Thoracic aorta (tissue), 2 donors: ENCODE measurements at places on chromosomes 4 and X.

GRCh38 chrX:150159537-150159936 lies 203.6 kb upstream of the MAMLD1 start:
- DNase-seq, result no peak

DNA sequence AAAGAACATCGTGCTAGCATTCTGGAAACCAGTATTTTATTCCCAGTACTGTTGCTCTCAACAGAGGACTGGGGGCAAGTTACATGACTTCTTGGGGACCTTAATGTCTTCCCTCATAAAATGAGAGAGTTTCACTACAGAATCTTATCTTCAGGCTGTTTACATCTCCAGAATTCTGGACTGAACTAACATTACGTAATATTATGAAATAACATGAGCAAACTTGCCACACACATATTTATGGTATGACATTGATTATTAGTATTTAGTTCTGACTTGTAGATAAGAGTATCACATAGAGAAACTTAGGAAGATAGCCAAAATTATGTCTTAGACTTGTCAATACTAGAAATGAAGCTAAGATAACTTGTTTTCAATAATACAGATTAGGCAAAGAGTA lies 68.0 kb downstream of the NFKB1 start:
- no peak for DNase-seq

DNA sequence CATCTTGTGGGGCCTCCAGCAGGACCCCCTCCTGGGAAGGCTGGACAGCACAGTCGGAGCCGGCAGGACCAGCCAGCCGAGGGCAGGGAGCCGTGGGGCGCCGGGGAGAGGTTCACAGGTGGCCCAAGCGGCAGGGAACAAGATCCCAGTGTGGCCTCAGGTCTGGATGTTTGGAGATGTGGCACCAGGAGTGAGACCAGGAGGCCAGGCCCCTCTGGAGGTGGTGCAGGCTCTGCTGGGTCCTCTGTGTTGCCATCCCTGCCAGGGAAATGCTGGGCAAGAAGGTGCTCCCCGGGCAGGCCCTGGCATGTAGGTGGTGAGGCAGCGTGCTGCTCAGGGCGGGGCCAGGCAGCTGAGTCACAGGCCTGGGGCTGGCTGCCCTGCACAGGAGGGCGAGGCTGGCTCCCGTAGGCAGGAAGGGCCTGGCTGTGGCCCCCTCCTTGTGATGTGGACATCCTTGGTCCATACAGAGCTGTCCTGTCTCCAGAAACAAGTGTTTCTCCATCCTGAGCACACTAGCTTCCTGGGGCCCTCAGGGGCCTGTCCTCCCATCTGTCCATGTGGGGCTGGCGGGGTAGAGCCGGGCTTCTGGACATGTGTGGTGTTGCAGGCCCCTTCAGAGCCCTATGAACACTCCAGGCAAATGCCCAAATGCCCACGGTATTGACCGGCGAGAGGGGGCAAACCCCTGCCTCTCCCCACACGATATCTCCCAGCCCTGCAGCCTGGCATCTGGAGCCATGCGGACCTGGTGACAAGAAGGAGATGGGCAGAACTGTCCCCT lies 4.8 kb upstream of the HGFAC start:
- no peak for DNase-seq

- no peak for DNase-seq
Measured at GRCh38 chr4:167052631-167053091, 181.6 kb downstream of the SPOCK3 start.

- no peak for DNase-seq
Measured at GRCh38 chr4:15690020-15690809, 8.6 kb downstream of the FAM200B start.

- DNase-seq, result no peak
Measured at GRCh38 chr4:113682730-113683537, 78.6 kb downstream of the CAMK2D start.

DNA sequence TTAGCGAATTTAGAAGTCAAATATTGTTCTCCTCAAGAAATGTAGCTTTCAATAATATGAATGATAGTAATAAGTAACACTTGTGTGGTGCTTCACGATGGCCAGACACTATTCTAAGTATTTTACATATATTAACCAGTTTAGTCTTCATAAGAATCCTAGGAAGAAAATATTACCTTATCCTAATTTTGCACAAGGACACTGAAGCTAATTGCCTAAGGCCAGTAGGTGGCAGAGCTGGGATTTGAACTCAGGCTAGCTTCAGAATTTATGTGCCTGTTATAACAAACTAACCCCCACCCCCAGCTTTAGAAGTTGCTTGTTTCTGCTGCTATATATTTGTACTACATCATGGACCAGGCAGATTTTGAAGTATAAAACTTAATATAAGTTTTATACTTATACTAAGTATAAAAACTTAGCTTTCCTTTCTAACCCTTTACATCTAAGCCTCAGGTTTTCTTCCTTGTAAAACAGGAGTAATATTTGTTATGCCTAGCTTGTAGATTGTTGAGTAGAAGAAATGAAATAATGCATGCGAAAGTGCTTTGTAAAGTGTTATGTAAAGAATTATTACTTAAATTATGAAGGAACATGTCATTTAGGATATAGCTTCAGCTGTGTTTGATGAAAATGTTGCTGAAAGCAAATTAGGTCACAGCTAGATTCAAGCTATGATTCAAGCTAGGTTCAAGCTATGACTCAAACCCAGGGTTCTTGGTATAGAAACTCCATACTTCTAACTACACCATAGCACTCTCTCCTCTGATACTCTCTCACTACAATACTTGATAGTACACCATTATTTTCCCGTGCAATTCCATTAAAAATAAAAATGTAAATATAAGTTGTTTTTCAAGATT lies 4.2 kb upstream of the CDS1 start:
- no peak for DNase-seq

GRCh38 chr4:33160126-33160525 lies 2440.0 kb downstream of the PCDH7 start:
- DNase-seq, result no peak

- no peak for DNase-seq
Measured at GRCh38 chr4:110520886-110521285, 44.9 kb downstream of the ENPEP start.

DNA sequence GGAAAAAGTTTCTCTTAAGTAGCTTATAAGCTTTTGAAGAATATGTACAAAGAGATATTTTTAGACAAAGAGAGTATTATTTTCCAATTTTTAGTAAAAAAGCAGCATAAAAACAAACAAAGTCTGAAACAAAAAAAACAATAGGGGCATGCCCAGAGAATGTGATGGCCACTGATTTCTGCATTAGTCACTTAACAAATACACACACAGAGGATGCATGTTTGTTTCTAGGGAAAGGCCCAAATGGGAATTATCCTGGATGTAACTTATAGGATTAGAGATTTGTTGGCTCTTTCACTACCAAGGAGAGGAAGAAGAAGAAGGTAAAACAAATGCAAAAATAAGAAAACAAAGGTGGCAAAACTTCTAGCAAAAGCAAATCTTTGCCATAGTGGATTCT lies 95.9 kb upstream of the SCOC start:
- no peak for DNase-seq

GRCh38 chr4:34676400-34676799 lies 1567.9 kb downstream of the ARAP2 start:
- no peak for DNase-seq

DNA sequence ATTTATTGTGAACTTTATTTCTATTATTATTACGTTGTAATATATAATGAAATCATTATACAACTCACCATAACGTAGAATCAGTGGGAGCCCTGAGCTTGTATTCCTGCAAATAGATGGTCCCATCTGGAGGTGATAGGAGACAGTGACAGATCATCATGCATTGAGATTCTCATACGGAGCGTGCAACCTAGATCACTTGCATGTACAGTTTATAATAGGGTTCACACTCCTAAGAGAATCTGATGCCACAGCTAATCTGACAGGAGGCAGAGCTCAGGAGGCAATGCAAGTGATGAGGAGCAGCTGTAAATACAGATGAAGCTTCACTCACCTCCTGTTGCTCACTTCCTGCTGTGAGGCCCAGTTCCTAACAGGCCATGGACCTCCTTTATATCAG lies 2170.2 kb downstream of the PCDH7 start:
- no peak for DNase-seq

GRCh38 chrX:16970977-16971376 lies 24.5 kb downstream of the REPS2 start:
- DNase-seq, result no peak

DNA sequence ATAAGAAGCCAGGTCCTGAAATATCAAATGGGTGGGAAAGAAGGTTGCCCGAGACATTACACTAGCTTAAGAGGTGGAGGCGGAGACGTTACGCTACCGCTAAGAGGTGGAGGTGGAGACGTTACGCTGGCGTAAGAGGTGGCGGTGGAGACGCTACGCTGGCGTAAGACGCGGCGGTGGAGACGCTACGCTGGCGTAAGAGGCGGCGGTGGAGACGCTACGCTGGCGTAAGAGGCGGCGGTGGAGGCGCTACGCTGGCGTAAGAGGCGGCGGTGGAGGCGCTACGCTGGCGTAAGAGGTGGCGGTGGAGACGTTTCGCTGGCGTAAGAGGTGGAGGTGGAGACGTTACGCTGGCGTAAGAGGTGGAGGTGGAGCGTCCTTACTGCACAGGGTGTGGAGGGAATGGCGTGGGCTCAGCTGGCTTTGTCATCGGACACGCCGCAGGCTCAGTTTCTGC lies 12.8 kb downstream of the CYP4V2 start:
- no peak for DNase-seq

DNA sequence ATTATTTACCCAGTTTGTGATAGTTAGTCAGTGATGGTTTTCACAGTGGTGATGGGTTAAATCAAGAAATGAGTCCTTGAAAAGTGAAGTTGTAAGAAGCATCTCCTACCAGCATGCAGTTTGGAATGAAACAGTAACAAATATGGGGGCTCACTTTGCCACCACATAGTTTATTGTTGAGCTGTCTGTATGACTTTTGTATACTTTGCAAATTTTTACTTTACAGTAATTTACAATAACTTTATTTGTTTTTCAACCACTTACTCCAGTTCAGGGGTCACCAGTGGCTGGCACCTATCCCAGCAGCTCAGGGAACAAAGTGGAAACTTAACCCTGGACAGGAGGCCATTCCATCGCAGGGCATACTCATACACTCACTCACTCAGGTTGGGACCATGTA lies 64.5 kb upstream of the ANKRD50 start:
- no peak for DNase-seq

GRCh38 chr4:140332734-140333133 lies 40.7 kb upstream of the SCOC start:
- no peak for DNase-seq

- no peak for DNase-seq
Measured at GRCh38 chrX:130245441-130245840, 23.3 kb downstream of the ZNF280C start.

DNA sequence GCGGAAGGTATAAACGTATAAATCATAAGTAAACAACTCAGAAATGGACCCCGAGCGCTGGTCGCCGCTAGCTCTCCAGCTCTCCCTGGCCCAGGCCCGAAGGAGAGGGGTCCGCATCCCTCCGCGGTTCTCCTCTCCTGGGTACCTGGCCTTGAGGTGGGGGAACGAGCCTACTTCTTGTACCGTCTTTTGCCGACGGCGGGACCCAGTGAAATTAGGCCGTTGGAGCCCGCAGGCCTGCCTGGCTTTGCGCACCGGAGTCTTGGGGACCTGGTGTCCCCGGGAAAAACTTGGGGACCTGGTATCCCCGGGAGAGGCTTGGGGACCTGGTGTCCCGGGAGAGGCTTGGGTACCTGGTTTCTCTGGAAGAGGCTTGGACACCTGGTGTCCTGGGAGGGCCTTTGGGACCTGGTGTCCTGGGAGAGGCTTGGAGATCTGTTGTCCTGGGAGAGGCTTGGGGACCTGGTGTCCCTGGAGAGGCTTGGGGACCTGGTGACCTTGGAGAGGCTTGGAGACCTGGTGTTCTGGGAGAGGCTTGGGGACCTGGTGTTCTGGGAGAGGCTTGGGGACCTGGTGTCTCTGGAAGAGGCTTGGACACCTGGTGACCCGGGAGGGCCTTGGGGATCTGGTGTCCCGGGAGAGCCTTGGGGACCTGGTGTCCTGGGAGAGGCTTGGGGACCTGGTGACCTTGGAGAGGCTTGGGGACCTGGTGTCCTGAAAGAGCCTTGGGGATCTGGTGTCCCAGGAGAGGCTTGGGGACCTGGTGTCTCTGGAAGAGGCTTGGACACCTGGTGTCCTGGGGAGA lies 12.0 kb downstream of the SHOX start:
- DNase-seq, result no peak

- DNase-seq, result no peak
Measured at GRCh38 chr4:173167758-173168395, 734 bp upstream of the GALNT7 start.

GRCh38 chr4:116668190-116668589 lies 417.2 kb downstream of the TRAM1L1 start:
- DNase-seq, result no peak

DNA sequence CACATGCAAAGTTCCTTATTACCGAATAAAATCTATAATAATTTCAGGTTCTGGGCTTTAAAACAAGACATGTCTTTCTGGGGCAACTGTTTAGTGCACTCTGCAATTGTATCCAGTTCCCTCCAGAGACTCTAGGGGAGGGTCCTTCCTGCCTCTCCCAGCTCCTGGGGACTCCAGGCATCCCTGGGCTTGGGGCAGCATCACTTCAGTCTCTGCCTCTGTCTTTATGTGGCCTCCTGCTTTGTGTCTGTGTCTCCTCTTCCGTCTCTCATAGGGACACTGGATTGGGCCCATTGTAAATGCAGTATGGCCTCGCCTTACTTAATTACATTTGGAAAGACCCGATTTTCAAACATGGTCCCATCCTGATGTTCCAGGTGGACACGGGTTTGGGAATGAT lies 10.9 kb upstream of the ASMTL start:
- no peak for DNase-seq

DNA sequence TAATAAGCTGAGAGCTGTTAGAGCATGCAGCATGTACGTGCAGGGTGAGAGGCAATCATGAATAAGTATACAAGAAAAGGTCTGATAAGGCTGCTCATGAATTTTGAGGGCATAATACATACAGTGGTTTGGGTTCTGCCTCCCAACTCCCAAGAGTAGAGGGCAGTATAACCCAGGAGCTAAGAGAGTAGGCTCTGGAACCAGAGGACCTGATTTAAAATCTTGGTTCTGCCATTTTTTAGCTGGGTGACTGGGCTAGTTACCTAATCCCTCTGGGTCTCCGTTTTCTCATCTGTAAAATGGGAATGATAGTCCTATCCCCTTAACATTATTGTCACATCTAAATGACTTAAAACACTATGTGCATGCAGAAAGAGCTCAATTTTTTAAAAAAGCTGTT lies 85.3 kb downstream of the LNX1 start:
- no peak for DNase-seq

DNA sequence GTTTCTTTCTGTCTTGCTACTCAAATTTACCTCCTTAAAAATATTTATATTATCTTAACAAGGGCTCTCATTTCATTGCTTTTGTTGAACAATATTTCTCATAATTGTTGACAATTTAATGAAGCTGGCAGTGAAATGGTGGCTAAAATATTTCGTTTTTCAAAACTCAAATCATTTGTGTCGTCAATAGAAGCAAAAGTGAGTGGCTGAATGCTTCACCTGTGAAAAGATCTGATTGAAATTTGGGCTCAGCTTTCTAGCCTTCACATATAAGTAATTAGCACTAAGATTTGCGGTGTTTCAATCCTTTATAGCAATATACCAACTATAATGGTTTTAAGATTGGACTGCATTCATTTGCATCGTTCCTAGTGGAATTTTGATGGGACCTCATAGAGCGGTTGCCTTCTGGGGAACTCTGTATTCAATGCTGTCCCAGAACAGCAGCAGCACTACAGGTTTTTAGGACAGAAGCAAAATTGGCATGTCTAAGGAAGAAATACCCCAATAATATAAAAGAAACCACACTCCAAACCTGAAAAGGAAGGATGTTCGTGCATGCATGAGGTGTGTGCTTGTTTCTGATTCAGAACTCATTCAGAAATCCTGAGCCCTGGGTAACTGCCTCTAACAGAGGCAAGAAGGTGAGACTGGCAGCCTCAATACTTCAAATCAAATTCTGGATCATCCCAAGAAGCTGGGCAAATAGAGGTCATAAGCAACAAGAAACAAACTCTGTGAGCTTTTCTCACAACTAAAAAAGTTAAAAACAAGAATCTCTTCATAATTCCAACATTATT lies 2.5 kb downstream of the CXCL1 start:
- DNase-seq, result no peak
